ENCODE measurements at places on chromosomes 16 and 17.

GRCh38 chr16:30882429-30883310 lies 11.2 kb downstream of the BCL7C start:
- DNase-seq, result no peak

- no peak for DNase-seq
Measured at GRCh38 chr16:80085606-80086005, 455.2 kb upstream of the DYNLRB2 start.

DNA sequence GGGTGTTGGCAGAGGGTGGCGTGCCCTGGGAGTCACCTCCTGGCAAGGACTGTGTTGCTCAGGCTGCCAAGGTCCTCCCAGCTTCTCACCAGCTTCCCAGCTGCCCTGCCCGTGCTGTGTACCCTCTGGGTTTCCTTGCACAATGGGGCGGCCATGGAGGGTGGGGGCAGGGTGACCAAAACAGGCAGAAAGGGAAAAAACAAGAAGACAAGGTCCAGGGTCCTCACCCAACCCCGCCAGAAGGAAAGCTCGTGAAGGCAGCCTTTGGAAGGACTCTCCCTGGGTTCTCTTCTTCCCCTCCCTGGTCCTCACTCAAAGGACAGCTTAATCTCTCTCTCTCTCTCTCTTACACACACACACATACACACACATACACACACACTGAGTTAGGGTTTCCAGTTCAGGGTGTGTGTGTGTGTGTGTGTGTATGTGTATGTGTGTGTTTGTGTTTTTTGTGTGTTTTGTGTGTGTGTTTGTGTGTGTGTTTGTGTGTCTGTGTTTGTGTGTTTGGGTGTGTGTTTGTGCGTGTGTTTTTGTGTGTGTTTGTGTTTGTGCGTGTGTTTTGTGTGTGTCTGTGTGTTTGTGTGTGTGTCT lies 2.0 kb downstream of the SLC13A5 start:
- DNase-seq, result peak; percentile 8

DNA sequence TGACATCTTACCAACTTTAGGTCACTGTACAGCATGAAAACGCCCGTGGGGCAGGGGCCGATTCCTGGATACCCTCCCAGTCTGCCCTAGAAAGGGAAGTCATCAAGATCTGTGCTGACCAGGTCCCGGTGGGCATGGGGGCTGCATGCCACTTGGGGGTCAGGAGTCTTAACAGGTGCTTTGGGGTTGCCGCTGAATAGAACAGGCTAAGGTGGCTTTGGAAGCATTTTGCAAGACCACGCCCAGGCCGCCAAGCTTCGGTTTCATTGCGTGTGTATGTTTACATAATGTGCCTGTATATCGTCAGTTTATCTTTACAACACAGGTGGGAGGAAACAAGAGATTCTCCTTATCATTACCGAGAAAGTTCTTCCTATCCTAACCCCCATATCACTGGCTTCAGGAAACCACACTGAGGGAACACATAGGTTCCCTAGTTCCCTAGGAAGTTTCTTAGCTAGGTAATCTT lies 13.3 kb upstream of the USP36 start:
- DNase-seq, result no peak

- DNase-seq, result no peak
Measured at GRCh38 chr17:50432125-50432762, 6.2 kb downstream of the ACSF2 start.

DNA sequence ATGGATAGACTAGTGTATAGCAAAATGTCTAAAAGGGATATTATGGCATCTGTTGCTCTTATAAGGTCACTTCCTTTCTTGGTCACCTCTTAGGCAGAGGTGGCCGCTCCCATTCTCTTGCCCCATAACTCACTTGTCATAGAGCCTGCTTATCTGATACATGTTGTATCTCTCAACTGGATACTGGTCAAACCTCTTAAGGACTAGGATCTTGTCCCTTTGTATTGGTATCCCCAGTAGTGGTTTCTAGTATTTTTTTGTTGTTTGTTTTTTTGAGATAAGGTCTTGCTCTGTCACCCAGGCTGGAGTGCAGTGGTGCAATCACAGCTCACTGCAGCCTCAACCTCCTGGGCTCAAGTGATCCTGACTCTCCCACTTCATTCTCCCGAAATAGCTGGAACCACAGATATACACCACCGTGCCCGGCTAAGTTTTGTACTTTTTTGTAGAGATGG lies 27.0 kb downstream of the ZSWIM7 start:
- DNase-seq, result no peak

- no peak for DNase-seq
Measured at GRCh38 chr16:47473792-47474191, 12.7 kb downstream of the PHKB start.

- DNase-seq, result no peak
Measured at GRCh38 chr17:30840771-30841170, 9.0 kb downstream of the ATAD5 start.

GRCh38 chr16:85829751-85830445 lies 30.4 kb downstream of the COX4I1 start:
- no peak for DNase-seq

DNA sequence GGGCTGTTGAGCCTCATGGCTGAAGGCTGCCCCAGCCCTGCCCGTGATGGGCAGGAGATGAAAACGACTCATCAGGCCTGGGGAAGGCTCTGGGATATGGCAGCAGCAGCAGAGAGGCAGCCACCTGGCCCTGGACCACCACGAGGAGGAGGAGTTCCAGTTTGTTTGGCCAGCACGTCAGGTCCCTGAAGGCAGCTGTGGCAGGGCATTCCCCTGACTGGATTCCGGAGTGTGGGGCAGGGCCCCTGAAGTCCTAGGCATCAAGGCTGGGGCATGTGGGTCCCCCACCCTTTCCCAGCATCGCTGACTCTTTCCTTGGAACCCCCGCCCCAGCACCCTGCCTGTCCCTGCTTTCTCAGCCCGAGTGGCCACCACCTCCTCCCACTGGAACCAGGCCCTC lies 197.4 kb downstream of the ZNF423 start:
- DNase-seq, result no peak

GRCh38 chr17:5861246-5861645 lies 208.9 kb upstream of the WSCD1 start:
- no peak for DNase-seq

DNA sequence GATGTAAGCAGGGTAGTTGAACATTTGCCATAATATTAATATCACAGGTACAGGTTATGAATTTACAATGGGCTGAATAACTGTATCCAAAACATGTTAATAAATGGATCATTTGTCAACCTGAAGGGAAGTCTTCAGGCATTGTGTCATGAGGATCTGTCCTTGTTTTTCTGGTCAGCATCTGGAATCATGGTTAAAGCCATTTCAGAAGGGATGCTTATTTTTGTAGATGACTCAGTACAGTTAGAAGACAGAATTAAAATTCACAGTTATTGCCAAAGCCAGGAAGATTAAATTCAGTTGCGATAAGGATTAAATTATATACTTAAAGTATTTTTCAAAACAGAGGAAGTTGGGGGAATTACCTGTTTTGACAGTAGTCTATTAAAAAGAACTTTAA lies 8.0 kb downstream of the PSMD11 start:
- DNase-seq, result no peak

- DNase-seq, result no peak
Measured at GRCh38 chr16:57722210-57722499, 13.4 kb upstream of the KATNB1 start.

- peak; percentile 72 for DNase-seq
Measured at GRCh38 chr17:79803997-79804855, 7.3 kb upstream of the CBX8 start.

DNA sequence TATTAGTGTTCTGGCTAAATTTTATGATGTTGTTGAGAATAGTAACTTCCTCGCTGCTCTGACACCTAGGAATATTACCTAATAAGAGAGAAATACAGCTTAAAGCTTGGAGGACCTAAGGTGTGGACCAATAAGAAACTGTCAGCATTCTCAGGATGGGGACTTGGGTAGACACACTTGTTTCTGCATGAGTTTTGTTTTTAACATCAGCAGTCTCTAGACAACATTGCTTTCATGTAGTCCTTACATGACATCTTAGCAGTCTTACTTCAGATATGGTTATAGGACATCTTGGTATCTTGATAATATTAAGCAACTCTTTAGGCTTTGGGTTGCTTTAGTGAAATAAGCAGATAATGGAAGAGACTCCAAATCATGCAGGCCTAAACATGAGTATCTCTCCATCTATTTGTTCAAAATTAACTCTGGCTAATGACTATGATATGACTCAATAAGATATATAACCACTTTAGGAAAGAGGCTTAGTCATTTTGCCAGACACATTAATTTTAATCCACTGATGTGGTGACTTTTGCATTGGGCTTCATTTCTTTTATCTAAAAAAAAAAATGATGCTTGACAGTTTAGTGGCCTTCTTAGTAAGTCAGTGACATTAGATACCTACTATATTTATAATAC lies 84.5 kb downstream of the WNT3 start:
- no peak for DNase-seq

DNA sequence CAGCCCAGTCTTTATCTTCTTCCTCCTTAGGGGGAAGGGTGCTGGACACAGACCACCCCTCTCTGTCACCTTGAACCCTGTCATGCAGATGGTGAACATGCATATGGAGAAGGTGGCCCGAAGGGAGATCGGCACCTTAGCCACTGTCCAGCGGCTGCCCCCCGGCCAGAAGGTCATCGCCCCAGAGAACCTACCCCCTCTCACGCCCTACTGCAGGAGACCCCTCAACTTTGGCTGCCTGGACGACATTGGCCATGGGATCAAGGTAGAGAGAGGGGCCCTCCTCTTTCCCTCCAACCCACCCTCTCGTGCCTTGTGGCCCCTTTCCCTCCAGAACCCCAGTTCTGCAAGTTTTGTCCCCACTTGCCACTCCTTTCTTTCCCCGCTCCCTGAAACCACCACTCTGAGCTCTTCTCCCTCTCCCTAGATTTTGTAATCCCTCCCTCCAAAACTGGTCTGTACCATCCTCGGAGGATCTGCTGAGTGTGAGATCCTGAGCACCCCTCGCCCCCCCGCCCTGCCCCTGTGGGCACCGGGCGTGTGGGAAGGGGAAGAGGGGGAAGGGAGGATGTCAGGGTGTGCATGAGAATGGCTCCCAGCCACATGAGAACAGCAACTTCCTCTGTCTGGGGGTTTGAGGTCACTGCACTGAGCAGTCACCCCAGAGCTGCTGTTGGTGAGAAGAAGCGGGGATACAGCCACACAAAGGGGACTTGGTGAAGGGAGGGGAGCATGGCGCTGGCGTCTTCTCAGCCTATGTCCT lies 7.3 kb downstream of the ABI3 start:
- DNase-seq, result no peak

- no peak for DNase-seq
Measured at GRCh38 chr16:28263305-28263704, 29.0 kb upstream of the SBK1 start.

GRCh38 chr17:16886655-16887322 lies 85.1 kb downstream of the TNFRSF13B start:
- DNase-seq, result no peak

- DNase-seq, result no peak
Measured at GRCh38 chr17:49555495-49556222, 20.0 kb upstream of the NXPH3 start.

DNA sequence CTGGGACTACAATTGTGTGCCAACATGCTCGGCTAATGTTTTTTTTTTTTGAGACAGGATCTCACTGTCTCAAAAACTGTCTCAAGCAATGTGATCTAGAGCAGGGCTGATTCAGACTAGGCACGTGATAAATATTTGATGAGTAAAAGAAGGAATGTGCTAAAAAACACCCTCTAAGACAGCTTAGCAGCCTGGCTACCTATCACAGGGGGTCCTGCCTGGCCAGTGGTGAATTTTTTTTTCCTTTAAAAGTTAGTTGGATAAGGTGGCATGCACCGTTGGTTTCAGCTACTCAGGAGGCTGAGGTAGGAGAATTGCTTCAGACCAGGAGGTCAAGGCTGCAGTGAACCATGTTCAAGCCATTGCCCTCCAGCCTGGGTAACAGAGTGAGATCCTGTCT lies 14.8 kb upstream of the GPATCH8 start:
- DNase-seq, result no peak

DNA sequence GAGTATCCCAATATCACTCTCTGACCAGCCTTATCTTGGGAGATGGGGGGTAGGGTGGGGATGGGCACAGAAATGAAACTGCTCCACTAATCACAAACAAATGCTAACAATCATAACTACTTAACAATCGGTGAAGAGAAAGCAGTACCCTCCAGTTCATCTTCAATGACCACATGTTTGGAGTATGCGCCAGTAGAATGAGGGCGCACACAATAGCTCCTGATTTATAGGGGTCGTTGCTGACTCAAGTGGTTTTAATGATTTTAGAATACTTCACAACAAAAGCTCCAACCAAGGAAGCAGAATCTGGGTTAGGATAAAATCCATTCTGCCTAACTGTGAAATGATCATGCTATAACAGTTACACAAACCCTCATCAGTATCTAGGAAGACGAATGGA lies 184.4 kb downstream of the AATF start:
- peak; percentile 48 for DNase-seq

GRCh38 chr17:51435641-51436091 lies 175.3 kb downstream of the UTP18 start:
- DNase-seq, result peak; percentile 35

DNA sequence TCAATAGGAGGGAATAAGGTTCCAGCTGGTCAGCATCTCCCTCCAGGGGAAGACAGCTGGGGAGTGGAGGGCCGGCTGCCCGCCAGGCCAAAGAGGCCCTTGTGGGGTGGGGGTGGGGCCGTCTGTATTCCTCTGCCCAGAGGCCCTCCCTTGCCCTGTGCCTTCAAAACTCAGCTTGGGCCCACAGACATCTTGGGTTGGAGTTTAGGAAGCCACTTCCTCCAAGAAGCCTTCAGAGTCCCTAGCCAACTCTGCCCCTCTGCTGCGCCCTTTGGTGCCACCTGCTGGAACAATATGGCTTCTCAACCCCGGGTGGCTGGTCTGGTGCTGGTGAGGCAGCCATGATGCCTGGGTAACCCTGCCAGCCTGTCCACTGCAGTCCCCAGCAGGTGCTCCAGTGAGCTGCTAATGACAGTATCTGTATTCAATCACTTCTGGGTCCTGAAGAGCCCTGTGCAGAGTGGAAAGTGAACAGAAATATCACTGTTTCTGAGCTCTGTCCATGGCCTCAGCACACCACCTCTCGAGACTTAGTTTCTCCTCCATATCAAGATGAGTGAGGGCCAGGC lies 16.7 kb downstream of the HSD11B2 start:
- peak; percentile 45 for DNase-seq

DNA sequence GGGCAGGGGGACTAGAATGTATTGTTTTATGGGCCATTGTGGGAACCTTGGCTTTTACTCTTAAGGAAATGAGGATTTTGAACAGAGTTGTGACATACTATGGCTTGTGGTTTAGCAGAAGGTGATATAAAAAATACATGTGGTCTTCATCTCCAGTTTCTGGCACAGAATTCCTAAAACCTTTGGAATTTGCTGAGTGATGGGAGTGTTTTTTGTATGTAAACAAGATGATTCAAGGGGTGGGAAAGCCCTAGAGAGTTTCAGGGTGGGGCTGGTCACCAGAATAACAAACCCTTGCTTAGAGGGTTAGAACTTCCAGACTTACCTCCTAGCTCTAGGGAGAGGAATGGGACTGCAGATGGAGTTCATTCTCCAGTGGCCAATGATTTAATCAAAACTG lies 316.1 kb downstream of the PHKB start:
- no peak for DNase-seq

All from eye (tissue), 1 donor.